Activated CD4-positive, alpha-beta T cell treated with anti-CD3 and anti-CD28 coated beads, Interleukin-10, Interleukin-2, amounts not matched to agents 100 ng/mL and 50 ng/mL, durations not matched to agents 16 hours and 8 hours (primary cell): ENCODE measurements at places on chromosomes 16 and 17.

DNA sequence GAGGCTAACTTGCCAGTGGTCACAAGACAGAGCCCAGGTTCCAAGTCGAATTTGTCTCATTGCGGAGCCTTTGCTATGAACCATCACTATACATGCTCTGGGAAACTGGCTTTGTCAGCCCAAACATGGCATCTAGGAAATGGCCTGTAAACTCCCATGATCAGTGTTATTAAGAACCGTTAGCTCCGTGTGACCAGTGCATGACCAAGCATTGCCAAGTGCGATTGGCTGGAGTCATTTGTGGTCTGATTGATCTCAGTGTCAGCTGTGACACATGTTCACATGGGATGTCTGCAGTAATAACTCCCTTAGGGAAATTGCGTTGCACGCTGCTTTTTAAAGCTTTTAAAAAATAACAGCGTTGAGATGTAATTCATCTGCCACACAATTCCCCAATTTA is 18.6 kb upstream of the CDH3 start:
- DNase-seq, result no peak

- DNase-seq, result no peak
Measured at GRCh38 chr16:87662254-87663204, 60.2 kb downstream of the JPH3 start.

DNA sequence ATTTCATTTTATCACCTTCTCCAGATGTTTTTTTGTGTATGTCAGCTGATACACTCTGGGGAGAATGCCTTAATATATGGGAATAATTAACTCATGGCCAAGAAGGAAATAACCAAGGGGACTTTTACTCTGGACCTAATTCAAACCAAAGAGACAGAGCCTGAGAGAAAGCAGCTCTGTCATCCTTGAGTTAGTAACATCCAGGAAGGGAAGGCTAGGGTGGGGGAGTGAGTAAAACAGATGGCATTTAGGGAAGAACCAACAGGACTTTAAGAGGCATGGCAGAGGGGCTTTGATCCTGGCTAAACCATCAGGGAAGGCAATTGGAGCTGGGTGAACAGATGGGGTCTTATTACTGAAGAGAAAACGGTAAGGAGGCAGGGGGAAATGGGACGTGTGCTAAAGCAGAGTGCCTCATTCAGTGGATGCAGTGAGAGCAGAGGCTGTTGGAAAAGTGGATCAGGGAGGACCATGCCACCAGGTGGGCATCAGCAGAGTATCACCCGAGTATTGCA is 2.5 kb upstream of the SMPD3 start:
- DNase-seq, result no peak

GRCh38 chr17:40317345-40317873 is 8.4 kb downstream of the RARA start:
- DNase-seq, result peak; percentile 60

GRCh38 chr16:86376837-86377236 is 133.5 kb upstream of the FOXF1 start:
- no peak for DNase-seq

DNA sequence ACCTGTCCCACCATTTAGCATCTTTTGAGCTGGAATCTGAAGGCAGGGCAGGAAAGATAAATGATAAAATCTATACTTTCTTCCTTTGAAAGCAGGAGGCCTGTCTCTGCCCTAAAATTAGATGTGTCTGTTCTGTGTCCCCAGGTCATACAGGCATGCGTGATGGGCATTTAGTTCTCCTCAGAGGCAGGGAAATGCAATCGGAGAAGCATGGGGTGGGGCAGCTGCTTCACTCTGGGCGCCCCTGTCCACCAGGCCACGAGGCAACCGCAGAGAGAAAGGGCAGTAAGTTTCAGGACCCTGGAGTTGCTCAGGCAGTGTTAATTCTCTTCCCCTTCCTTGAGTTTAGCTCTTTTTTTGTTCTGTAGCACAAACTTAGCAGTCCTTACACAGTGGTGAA is 25.1 kb downstream of the CLUAP1 start:
- DNase-seq, result no peak

GRCh38 chr16:80971819-80972218 is 34.9 kb downstream of the CMC2 start:
- DNase-seq, result no peak

- DNase-seq, result no peak
Measured at GRCh38 chr17:8005357-8005756, 2.9 kb downstream of the GUCY2D start.

GRCh38 chr17:78419970-78420815 is 41.7 kb downstream of the PGS1 start:
- no peak for DNase-seq

GRCh38 chr16:49748322-49748721 is 107.6 kb downstream of the ZNF423 start:
- DNase-seq, result peak; percentile 11

DNA sequence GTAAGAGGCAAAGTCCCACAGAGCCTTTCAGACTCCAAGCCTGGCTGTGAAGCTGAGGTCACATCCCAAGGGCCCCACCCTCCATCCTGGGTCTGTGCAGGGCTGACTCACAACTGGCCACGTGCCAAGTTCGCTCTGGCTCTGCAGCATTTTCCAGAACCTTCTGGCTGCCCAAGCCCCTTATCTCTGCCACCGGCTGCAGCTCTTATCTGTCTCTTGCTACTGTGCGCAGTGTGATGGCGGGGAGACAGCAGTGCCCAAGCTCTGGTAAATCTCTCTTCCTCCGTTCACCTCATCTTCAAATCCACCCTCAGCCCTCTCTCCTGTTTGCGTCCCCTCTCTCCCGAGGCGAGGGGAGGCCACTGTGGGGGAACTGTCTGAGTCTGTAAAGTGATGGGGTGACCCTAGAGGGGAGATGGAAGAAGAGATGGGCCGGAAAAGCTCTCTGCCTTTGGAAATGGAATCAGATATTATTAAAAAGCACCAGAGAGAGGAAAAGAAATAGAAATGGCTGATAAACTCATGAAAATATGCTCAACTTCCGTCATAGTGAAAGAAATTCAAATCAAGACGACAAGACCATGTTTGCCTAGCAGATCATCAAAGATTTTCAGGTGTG is 162.7 kb upstream of the CDC42EP4 start:
- no peak for DNase-seq

- no peak for DNase-seq
Measured at GRCh38 chr17:12789075-12789480, 220 bp upstream of the ARHGAP44 start.

GRCh38 chr17:33935822-33936221 is 319.3 kb upstream of the CCL2 start:
- DNase-seq, result no peak

DNA sequence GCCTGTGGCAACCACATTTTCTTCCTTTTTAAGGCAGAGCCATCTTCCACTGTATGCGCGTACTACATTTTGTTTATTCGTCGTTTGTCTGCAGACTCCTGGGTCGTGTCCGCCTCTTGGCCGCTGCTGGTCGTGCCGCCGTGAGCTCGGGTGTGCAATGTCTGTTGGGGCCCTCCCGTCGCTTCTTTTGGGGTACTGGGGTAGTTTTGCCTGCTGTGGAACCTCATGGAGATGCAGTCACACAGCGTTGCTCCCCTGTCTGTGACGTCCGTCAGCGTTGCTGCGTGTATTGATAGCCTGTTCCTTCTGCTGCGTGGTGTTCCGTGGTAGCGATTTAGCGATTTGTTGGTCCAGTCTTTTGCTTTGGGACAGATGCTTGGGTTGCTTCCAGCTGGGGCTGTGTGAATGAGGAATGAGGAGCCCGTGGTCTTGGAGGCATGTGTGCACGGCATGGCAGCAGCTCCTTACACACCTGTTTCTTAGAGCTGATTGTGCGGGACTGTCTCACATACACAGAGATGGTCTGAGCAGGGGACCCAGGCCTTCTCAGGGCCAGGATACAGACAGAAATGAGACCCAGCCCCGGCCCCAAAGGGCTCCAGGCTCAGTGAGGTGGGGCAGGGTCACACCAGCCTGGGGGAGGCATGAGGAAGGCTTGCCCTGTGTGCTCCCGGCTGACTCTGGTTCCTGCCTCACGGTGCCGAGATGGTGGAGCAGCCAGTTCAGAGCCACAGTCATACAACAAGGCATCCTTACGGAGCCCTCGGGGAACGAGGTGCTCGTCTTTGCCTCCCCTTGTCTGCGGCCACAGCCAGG is 78.4 kb upstream of the GSE1 start:
- no peak for DNase-seq

DNA sequence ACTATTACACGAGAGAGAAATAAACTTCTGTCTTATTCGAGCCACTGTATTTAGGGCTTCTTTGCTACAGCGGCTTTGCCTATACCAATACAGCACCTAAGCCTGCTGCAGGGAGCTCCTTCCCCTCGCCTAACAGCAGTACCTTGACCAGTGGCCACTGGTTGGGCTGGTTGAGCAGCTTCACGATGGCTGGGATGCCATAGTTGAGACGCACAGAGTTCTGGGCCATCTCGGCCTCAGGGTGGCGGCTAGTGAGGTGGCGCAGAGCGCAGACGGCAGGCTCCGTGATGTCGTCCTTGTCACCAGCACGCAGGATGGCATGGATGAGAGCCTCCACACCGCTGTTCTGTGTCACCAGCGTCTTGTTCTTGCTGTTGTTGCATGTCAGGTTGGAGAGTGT is 23.7 kb downstream of the JUP start:
- no peak for DNase-seq

DNA sequence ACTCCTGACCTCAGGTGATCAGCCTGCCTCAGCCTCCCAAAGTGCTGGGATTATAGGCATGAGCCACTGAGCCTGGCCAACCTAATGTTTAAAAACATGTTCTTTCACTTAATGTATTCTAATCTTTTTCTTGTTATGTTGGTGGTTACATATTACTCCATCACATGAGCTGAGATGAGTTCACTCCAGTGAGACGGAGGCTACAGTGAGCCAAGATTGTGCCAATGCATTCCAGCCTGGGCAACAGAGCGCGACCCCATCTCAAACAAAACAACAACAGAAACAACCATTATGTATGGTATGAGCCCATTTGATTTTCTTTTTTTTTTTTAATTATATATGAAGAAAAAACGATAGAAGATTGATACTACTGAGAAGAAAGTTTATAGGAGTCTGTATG is 39.6 kb downstream of the SLC39A11 start:
- no peak for DNase-seq

GRCh38 chr17:11503308-11504035 is 94.8 kb upstream of the DNAH9 start:
- no peak for DNase-seq

GRCh38 chr17:4307179-4307930 is 43.6 kb upstream of the ANKFY1 start:
- DNase-seq, result no peak

- no peak for DNase-seq
Measured at GRCh38 chr17:57872536-57872935, 22.7 kb upstream of the MRPS23 start.

DNA sequence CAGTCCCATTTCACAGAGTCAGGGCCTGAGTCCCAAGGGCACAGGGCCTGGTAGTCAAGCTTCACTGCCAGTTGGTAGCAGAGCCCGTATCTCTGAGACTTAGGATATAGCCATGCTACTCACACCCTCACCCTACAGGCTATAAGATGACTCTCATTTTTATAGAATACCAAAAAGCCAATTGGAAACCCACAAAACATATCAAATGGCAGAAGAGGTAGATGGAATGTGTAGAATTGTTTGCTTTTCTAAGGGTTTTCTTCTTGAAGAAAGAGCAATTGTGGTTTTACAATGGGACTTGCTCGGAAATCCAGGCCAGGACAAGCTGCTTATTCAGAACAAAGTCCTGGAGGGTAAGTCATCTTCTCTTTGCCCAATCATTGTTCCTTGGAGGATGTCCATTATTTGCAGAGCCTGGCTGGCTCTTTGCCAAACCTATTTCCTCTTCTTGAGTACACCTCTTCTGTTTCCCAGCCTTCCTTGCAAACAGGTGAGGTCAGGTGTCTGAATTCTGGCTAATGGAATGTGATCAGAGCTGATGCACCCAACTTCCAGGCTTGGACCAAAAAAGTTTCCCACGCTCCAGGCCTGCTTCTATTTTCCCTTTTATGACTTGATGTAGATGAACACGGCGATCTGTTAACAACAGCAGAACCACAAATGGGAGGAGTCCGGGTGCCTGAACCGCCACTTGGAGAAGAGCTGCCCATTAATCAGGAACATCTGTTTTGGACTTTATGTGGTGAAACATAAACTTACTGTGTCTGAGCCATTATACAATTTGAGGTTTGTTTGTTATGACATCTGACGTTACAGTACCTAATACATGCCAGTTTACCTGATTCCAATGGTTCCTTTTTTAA is 16.9 kb upstream of the CCL22 start:
- DNase-seq, result no peak

DNA sequence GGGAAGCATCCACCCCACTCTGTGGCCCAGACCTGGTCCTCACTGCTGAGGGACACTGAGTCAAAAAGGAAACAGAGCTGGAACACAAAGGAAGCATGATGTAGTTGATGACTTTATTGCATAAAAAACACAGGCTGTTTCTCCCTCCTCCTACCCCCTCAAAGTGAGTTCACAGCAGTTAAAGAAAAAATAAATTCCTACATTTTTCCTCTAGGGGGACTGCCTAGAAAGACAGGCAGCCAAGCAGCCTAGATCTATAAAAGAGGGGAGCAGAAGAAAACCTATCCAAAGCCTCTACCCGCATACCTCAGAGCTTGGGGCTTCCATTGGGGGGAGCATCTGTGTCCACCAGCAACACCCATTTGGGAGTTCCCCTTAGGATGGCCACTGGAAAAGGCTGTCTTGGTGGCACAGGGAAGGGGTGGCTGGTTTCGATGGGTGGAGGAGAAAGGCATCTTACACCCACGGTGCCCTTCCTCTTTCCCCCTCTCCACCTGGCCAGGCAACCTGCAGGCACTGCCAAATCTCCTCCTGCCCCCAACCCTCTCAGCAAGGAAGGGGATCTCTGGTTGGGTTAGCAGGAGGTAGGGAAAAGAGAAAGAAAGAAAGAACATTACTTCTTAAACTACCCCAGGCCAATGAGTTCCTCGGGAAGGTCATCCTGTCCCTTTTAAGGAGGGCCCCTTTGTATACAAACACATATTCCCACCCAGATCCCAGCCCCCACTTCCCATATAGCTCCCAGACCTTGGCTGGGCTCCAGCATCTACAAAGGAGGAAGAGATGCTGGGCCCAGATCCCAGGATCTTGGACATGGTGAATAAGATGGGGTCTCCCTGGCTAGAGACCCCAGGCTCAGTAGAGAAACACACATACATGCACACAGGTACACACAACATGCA is 4.0 kb upstream of the SCRN2 start:
- no peak for DNase-seq

DNA sequence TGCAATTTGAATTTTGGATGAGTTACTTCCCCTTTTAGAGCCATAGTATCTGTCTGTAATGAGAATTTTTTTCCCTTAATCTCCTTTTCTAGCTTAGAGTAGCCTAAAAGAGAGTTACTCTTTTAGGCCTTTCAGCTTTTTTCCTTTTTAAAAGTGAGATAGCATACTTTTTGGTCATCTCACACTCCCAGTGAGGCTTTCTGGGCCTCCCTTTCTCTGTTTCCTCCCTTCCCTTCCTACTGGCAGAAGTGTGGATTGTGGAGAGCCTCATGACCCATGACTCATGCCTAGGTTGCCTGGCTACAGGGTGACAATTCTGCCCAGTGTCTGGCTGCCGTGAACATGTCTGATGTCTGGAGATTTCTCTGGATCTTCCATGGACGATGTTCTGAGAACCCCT is 15.2 kb downstream of the KRT23 start:
- DNase-seq, result no peak
